ENCODE measurements at places on chromosomes 16 and 17.

- DNase-seq = no peak
Measured at GRCh38 chr16:24844101-24845030, 1.4 kb upstream of the SLC5A11 start.

GRCh38 chr16:680625-680945 is 375 bp downstream of the STUB1 start:
- no peak for DNase-seq

DNA sequence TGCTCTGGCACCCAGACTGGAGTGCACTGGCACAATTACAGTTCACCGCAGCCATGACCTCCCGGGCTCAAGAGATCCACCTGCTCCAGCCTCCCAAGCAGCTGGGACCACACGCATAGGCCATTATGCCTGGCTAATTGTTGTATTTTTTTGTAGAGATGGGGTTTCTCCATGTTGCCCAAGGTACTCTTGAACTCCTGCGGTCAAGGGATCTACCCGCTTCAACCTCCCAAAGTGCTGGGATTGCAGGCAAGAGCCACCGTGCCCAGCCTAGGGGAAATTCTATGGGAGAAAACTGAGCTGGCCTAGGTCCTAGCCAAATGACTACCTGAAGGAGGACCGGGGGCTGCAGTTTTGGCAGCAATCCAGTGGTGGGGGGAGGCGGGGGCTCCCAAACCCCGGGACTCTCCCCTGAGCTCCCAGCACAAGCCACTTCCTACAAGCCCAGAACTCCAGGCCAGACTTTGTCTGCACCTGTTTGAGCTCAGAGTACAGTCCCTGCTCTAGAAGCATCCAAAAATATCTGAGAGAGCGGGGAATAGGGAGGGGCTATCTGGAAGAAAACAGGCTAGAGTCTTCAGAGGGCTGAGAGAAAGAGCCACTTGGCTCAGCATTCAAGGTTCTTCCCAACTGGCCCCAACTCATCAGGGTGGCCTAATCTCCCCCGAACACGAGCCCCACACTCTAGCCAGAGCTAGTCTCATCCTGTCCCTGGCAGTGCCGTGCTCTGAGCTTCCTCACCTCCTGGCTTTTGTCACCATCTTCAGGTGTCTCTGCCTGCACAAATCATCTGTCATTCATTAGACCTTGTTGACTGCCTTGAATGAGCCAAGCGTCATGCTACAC is 9.1 kb downstream of the SRL start:
- DNase-seq = no peak

- peak; percentile 62 for DNase-seq
Measured at GRCh38 chr16:55370762-55371482, 46.9 kb downstream of the IRX6 start.

GRCh38 chr17:82438401-82439193 is 12.0 kb downstream of the CYBC1 start:
- DNase-seq = no peak

DNA sequence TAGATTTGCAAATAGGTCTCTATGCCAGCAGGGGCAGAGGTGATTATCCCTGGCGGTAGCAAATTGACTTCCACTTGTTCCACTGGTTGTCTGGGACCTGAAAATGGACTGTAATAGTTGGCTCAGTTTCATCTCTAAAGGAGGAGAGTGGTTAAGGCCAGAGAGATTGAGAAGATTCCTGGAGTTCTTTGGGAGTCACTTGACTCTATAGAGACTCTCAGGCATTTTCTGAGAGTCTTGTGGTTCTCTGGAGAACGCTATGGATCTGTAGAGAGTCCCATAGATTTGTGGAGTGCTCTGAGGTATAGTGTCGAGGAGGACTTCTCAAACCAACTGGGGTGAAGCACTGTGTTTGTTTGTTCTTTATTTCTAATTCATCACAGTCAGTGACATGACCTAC is 8.9 kb upstream of the PMP22 start:
- DNase-seq = peak; percentile 56

GRCh38 chr16:50263940-50264929 is 2.1 kb upstream of the ADCY7 start:
- DNase-seq = peak; percentile 38

DNA sequence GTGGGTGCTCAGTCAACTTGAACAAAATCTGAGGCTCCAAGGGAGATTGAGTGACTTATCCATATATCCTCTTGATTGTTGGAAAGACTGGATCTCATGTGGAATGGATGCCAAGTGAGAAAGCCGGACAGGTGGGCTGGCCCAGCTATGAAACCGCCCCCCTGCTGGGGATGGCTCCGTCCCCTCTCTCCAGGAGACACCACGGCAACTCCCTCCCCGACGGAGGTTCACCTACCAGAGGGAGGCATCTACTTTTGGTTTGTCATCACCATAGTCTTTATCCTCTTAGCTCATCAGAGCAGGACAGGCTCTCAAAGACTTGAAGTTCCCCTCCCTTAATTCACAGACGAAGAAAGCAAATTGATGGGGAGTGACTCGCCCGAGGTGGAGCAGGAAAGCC is 1.8 kb upstream of the ALG1 start:
- DNase-seq = no peak

GRCh38 chr17:38358586-38359513 is 7.2 kb downstream of the SOCS7 start:
- no peak for DNase-seq

DNA sequence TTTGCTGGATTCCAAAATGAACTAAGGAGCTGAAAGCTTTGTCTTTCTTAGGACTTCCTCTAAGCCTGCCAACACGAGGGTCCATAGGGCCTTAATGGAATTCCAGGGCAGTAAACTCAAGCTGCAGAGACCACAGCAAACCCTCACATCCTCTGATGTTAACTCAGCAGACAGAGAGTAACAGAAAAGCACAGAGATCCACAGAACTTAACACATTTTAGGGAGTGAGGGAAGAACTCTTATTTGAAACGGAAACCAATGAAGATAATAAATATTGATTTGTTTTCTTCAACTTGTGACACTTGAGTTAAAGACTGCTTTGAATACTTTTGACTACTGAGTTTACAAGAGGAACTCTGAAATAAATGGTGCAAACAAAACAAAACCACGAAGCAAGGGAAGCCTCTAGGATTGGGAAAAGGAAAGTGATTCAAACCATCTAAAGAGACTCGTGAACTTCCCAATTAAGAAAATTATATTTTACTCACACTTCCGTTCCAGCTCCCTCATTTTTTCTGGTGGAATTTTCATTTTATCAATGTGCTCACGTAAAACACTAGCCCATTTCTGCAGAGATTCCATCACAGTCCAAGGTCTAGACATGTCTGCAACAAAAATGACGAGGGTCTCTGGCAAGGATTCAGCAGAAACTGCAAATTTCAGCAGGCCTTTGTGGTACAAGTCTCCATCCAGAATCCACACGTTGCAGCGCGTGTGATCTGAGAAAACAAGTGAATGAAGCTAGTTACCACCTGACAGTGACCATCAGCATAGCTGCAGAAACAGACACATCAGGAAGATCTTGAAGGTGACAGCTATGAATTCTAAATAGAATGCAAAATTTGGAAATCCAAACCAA is 9.2 kb downstream of the DYNC1LI2 start:
- DNase-seq = peak; percentile 46

DNA sequence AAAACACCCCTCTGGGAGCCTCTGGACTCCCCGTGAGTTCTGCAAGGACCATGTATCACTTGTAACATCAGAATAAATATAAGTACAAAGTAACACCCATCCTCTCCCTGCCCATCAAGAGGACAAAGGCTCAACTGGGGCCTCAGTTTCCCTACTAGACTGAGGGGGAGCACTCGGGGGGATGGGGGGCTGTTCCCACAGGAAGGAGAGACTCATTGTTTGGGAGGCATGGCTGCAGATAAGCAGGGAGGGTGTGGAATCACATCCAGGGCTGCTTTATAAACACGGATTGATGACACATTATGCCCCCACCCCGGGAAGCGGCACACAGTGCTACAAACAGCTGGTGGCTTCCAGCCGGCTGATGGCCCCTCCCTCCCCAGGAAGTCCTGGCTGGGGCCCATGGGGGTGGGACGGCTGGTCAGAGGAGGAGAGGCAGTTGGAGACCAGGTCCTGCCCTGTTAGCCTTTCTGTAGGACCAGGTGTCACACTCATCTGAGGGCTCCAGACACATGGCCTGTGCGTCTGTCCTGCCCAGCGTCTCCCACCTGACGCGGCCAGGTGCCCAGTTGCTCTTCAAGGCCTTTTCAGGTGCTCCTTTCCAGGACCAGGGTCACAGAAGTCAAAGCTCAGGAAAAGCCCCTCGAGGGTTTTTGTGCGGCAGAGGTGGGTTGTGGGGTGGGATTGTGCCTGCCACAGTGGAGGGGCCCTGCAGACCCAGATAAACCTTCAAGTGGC is 1.3 kb upstream of the MPG start:
- DNase-seq = peak; percentile 93

GRCh38 chr17:65292430-65292829 is 155.3 kb downstream of the RGS9 start:
- DNase-seq = peak; percentile 35

- no peak for DNase-seq
Measured at GRCh38 chr16:83586036-83586435, 221.7 kb upstream of the HSBP1 start.

DNA sequence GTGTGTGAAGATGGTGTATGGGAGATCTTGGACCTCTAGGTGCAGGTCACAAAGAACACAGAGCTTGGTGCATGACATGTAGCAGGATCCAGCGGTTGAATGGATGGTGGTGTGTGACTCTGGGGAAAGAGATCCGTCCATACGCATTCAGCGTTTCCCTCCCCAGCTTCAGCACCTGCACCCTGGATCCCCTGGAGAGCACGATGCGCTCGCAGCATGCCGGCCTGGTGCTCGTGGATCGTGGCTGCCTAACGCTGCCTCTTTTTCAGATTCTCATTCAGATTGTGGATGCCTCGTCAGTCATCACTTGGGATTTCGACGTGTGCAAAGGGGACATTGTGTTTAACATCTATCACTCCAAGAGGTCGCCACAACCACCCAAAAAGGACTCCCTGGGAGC is 70.9 kb downstream of the SEC14L1 start:
- no peak for DNase-seq

- peak; percentile 58 for DNase-seq
Measured at GRCh38 chr17:43940630-43941029, 1.6 kb downstream of the PPY start.

DNA sequence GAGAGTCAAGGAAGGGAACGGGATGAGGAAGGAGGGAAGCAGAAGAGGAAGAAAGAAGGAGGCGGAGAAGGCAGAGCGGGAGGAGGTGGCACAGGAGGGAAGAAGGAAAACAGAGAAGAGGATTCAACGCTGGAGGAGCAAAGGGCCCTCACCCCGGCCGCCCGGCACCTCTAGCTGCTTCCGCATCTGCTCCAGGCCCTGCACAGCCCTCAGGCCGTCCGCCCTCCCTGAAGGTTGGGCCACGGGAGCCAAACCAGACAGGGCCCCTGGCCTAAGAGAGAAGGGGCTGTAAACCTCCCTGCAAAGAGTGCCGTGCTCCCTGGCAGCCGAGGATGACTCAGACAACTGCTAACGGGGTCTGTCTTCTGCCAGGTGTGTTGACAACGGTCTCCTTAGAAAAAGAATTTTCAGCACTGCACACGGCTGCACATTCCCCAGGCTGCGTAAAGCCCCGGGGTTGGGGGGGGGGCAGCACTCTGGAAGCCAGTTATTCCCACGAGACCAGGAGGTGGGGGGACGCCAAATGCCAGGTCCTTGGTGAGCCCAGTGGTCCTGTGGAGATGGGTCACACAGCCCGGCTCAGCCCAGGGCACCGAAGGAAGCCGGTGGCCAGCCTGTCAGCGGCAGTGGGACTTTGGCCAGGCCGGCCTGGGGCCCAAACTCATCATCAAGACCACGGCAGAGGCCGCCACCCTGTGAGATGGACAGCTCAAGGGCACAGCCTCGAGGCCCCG is 29.1 kb downstream of the MRM3 start:
- DNase-seq = no peak

DNA sequence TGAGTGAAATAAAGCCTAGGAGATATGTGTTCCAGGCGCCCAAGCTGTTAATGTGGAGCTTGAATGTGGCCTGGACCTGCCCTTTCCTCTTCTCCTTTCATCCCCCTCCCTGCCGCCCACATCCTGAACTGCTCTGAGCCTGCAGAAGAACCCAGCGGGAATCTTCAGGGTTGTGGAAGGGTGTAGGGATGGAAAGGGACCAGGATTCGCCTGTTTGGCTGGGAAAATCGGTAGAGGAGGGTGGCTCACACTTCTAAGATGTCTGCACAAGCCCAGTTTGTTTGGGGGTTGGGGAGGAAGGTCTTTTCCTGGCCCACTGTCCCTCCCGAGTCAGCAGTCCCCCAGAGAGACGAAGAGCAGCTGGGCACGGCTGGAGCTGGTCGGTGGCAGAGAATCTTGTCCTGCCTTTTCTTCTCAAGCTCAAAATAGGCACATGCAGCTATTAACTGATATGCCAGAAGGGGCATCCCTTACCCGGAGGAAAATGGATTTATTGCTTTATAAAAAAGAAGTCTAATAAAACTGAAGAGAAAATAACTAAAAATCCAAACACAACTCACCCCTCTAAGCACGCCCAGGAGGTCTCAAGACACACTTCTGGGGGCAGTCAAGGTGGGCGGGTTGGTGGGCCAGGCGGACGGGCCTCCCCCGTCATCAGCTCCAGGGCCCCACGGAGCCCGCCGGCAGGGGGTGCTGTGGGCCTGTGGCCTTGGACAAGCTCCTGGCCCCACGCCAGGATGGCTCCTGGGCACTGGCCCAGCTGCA is 11.5 kb upstream of the PITPNA start:
- DNase-seq = peak; percentile 60

GRCh38 chr16:69133373-69133954 is 1.0 kb downstream of the UTP4 start:
- DNase-seq = no peak

DNA sequence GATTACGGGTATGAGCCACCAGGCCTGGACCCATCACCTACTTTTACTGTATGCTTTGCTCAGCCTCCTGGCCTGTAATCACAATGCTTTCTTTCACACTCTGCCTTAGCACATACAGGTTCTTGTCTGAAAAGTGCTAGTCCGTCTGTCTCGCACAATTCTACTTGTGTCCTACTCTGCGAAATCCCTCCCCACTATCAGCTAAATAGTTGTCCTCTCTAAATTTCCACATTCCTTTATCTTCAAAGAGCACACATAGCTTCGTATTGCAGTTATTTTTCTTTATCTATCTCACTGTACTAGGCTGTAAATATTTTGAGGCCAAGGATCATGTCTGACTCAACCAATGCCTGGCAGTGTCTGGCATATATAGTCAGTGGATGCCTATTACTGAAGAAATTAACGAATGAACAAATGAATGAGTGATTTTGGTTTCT is 38.5 kb upstream of the ETV4 start:
- DNase-seq = no peak

- DNase-seq = no peak
Measured at GRCh38 chr17:75271955-75272847, 1.2 kb upstream of the MIF4GD start.

- peak; percentile 54 for DNase-seq
Measured at GRCh38 chr16:53822936-53823529, 119.1 kb downstream of the FTO start.

DNA sequence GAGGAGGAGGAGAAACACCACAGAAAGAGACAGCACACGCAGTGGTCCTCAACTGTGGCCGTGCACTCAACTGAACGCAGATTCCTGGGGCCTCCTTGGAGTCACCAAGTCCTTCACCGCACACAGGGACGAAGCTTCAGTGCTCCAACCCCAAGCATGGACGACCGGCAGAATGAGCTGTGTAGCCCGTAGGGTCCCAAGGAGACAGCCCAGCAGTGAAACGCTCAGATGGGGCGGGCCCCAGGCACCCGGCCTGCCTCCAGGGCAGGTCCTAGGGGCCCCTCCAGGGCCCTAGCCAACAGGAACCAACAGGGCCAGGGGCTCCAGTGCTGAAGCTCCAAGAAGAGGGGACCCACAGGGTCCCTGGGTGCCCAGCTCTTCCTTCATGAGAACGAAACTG is 13.2 kb downstream of the RAB40B start:
- no peak for DNase-seq

All from fibroblast of skin of back (primary cell).